GM13976 (cell line): ENCODE measurements at places on chromosomes 2 and 18.

- no peak for DNase-seq
Observed at GRCh38 chr2:115160531-115161080, 718.2 kb downstream of the DPP10 start.

- peak; percentile 36 for DNase-seq
Observed at GRCh38 chr18:46859855-46860254, 57.5 kb downstream of the PIAS2 start.

GRCh38 chr18:60649842-60650536 is 277.4 kb upstream of the MC4R start:
- no peak for DNase-seq

DNA sequence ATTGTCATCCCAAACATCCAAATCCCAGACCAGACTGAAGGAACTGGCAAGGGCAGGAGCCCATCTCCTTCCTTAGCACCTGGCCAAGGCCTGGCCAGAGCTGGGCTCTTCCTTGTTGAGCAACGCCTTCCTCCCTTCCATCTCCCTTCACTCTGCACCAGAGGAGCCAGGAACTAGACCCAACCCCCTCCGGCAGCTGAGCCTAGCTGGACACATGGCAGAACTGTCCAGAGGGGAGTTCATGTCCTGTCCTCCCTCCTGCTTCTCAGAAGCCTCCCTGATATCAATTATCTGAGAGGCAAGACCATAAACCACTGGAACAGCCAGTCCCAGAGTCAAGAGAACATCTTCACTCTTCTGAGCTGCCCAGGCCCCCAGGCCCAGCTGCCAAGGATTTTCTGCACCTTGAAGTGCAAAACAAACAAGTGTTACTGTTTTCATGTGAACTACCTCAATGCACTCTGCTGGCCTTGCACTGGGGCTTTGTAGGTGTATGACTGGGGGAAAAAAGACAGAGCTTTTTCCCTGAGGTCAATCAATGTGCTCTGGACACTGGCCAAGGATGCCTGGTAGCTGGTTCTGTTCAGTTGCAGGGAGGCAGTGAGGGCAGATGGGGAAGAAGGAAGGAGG is 107.6 kb upstream of the MSH6 start:
- DNase-seq = no peak

DNA sequence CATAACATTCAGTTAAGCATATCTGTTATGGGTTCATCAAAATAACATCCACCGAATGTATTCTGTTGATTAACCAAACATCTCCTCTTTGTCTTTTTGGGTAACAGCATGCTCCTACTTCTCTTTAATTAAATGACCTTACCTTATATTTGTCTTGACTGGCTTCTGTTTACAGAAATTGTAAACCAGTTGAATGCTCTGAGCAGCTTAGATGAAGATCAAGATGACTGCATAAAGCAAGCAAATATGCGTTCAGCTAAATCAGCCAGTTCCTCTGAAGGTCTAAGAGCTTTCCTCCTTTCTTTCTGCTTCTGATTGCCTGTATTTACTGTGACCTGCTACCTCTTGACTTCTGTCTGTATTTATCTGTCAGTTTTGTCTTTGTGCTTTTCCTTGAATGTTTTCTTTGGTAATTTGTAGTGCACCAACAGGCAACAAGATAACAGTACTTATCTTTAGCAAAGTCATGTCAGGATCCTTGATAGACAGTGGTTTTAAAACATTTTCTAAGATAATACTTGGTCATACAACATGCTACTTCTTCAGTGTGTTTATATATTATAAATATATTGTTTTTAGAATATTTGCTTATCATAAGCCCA is 152.8 kb downstream of the EHBP1 start:
- DNase-seq = no peak

DNA sequence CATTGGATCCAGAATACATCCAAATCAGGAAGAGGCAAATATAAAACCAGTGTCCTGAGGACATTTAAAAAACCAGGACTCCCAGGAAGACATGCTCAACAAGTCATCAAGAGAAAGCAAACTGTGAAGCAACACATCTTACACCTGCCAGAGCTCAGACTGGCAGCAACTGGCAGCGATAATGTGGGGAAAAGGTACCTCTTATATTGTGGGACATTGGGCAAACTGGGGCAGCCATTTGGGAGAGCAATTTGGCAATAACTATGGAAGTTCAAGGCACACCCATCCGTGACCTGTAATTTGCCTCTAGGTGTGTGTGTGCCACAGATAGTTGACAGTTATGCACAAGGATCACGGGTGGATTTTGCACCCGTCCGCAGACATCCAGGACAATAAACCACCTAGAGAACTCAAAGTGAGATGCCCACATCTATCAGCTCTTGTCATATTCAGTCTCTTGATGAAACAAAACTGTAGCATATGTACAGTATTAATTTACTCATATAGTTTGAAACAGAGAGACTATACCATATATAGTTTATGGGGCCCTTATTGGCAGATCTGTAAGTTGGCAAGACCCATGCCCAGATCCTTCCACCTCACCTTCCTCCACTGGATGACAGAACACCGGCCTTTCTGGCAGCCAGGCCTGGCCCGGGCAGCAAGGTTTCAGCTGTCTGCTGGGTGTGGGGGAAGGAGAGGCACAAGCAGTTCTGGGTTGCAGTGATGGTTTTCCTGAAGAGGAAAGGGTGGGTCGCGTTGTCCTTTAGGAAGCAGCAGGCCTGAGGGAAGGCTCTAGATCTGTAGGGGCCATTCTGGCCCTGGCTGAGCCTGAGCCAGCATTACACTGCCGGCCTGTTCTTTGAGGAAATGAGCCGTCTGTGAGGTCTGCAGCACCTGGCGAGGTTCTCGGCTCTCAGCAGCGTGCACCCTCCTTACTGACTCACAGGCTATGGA is 18.8 kb downstream of the HJURP start:
- no peak for DNase-seq

- no peak for DNase-seq
Observed at GRCh38 chr2:41707790-41708451, 339.9 kb upstream of the PKDCC start.

DNA sequence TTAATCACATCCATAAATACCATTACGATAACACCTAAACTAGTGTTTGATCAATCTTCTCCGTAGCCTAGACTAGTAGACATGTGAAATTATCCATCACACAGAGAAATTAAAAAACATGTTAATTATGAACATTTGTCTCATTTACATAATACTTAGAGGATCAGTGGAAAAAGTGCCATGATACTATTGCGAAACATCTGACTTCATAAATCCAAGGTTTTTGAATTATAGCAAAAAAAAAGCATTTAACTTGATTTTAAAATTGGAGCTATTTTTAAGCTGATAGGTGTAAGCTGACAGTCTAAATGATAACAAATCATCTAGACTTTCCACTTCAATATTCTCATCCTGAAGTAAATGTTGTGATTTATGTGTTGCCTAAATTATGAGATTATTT is 51.6 kb downstream of the CBLN2 start:
- DNase-seq = no peak

DNA sequence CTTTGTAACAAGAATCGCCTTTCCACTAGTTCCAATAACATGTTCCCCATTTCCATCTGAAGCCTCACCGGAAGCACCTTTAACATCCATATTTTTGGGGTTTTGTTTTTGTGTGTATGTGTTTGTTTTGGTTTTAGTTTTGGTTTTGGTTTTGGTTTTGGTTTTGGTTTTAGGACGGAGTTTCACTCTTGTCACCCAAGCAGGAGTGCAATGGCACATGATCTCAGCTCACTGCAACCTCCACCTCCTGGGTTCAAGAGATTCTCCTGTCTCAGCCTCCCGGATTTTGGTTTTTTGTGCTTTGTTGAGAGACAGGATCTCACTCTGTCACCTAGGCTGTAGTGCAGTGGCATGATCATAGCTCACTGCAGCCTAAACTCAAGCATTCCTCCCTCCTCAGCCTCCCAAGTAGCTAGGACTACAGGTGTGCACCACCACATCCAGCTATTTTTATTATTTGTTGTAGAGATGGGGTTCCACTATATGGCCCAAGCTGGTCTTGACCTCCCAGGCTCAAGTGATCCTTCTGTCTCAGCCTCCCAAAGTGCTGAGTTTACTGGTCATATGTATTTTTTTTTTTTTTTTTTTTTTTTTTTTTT is 36.3 kb downstream of the TGOLN2 start:
- no peak for DNase-seq

- DNase-seq = no peak
Observed at GRCh38 chr2:181836583-181836982, 54.9 kb upstream of the ITPRID2 start.

DNA sequence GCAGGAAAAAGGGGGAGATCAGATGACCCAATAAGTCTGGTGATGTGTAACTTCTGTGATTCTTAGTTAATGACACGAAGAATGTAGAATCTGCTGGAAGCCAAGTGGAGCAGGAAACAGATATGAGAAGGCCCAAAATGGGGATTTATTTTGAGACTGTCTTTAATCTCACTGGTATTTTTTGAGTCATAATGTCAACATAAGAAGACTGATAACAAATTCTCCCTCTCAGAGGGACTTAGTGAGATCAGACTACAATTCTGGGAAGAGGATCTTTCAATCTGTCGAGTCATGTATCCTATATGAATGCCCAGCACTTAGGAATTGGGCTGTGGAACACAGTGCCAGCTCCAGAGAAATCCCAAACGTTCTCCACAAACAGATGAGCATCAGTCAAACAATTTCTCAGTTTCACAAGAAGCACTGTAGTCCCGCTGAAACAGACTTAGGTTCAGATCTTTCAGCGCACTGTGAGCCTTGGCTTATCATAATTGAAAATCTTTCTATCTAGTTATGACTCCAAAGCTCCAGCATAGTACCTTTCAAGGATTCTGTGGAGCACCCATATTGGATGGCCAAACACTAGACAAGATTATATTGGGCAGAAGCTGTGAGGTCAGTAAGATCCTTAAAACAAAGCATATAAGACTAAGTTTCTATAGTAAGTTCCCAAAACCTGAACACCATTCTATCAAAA is 738.2 kb downstream of the LRP1B start:
- DNase-seq = no peak

- DNase-seq = no peak
Observed at GRCh38 chr2:130391872-130392670, 36.2 kb downstream of the PTPN18 start.

DNA sequence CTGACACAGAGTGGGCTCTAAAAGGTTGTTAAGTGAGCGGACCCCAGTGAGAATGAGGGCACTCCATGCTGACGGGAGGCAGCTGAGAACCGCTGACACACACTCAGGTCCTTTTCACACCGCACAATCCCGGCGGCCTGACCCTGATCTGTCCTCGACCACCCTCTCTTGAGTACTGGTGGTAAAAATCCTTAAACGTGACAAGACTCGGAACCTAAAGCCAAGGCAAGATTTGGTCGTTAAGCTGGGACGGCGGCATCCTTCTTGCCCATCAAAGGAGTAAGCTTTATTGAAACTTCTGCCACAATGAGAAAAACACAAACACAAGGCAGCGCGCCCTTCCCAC is 569 bp downstream of the TMX3 start:
- DNase-seq = no peak

- DNase-seq = no peak
Observed at GRCh38 chr2:30348825-30349224, 98.2 kb upstream of the LCLAT1 start.

DNA sequence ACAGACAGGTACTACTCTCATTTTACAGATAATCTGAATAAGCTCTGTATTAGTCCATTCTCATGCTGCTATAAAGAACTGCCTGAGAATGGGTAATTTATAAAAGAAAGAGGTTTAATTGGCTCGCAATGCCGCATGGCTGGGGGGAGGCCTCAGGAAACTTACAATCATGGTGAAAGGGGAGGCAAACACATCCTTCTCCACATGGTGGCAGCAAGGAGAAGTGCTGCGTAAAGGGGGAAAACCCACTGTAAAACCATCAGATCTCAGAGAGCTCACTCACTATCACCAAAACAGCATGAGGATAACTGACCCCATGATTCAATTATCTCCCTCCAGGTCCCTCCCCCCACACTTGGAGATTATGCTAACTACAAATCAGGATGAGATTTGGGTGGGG is 254.4 kb downstream of the KCNE4 start:
- no peak for DNase-seq
